ENCODE measurements at places on chromosomes 12 and 14. TPM values are rescaled to one million over a fixed set of nuclear protein-coding genes. Genes with fewer than 3 reads are reported as not detected.

GRCh38 chr12:23169012-23169695 lies 544.2 kb downstream of the ETNK1 start:
- no peak for DNase-seq

- DNase-seq: no peak
These were observed 47.6 kb upstream of the EIF5 start for GRCh38 chr14:103286460-103286859.

The WNT1 gene
- not detected for total RNA-seq

The NTF3 gene
- 4.6 TPM for total RNA-seq

The EFS gene
- 0.68 TPM for total RNA-seq

The SERPINA9 gene
- not detected for total RNA-seq
